ENCODE measurements at places on chromosomes 13 and 19. TPM values are rescaled to one million over a fixed set of nuclear protein-coding genes. Genes with fewer than 3 reads are reported as not detected.

GRCh38 chr19:43789029-43789428, 8.3 kb upstream of the KCNN4 start:
- DNase-seq = no peak

GPR12 gene
- not detected for total RNA-seq

NEK3 gene
- total RNA-seq = 4.5 TPM

- DNase-seq = no peak
These were observed 1882.6 kb downstream of the PCDH9 start for GRCh38 chr13:65347420-65348030.

PDE4C gene
- 0.96 TPM for total RNA-seq

ZNF880 gene
- 8.3 TPM for total RNA-seq

DNA sequence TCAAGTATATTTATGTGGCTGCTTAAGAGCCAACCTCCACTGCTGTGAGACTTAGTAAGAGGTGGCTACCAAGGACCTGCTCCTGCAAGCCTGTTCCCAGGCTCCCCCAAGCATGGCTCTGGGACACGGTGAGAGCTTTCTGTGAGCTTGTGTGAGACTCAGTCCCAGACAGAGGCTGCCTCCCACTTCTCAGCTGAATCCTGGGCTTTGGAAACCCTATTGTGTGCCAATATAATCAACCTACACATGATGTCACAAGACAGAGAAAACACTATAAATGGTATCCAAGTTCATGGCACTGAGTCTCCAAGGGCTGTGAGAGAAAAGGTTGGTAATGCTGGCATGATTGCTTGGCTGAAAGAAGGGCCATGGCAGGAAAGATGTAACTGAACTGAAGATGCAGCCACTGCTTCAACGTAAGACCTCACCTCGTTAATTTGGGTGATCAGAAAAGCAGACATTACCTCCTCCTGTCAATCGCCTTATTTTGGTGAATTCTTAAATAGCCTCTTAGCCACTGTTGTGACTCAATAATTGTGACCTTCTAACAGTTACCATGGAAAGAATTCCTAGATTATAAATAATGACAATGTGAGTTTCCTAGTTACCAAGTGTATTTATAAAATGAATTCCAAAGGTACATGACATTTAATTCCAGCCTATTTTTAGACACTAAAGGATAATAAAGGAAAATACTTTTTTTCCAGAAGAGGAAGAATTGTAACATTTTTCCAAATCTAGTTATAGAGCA, 332.0 kb downstream of the IRS2 start:
- no peak for DNase-seq
